Uterus (tissue), 4 donors: ENCODE measurements at places on chromosomes 11 and 22.

DNA sequence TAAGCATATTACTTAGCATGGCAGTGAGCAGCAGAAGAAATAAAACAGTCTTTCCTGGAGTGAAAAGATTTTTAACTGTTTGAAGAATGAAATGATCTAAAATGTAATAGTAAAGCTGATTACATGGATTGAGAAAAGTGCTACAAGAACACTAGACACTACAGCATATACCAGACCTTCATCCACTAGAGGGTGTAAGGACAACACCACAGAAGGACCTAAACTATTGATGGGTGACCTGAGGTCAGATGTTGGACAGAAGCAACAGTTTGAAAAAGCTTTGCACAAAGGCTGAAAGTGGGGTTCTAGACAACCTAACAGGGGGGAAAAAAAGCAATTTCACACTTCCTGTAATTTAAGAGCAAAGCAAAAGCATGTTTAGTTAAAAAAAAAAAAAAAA is 97.7 kb downstream of the RBFOX2 start:
- DNase-seq: no peak

- no peak for DNase-seq
These were observed 106.0 kb downstream of the RPL27A start for GRCh38 chr11:8788616-8789015.

DNA sequence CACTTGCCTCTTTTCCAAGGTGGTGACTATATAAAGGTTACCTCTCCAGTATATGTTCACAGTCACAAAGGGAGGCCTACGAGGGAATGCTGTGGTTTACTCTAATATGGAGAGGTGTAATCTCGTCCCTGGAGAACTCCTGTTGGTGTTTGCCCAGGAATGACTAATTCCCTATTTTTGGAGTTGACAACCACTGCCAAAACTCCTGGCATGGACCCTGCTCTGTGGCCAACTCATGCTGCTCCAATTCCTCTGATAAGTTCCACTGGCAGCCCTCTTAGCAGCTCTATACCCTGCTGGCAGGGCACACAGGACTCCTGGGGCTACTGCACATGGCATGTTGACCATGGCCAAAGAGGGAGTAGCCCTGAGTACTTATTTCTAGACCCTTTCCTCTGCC is 418.7 kb upstream of the ANO5 start:
- no peak for DNase-seq

- DNase-seq: no peak
These were observed 56.3 kb upstream of the ADSL start for GRCh38 chr22:40289991-40290459.
